DMS 273 treated with DMSO at 0.1 percent for 48 hours (cell line): ENCODE measurements at places on chromosomes 1 and 21.

GRCh38 chr1:177411381-177411780 lies 240.6 kb downstream of the BRINP2 start:
- DNase-seq: no peak

DNA sequence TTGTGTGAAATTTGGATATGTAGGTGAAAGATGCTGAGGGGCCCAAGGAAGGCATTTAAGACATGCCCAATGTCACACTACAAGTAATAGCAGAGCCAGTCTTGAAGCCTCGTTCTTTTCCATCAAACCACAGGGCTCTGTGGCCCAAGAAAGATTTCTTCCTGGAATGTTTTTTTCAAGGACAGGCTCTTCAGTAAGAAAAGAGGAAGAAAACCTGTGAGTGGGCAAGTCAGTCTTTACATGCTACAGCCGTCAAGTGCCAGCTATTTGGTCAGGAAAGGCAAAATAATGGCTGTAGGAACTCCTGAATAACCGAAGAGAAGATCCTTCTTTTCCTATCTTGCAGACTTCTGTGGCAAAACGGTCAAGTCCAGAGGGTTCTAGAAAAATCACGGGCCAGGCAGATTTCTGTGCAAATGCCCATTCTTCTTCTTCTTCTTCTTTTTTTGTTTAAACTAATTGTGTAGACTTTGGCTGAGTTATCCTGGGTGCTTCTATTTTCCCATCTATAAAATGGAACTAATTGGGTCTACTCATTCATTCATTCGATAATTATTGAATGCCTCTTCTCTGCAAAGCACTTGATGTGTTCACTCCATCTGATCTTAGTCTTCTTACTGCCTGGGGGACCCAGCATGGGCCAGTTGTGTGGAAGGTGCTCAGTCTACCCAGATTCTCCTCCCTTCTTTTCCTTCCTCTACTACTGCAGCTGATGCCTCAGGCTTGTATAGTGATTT lies 1.9 kb upstream of the ID3 start:
- no peak for DNase-seq

DNA sequence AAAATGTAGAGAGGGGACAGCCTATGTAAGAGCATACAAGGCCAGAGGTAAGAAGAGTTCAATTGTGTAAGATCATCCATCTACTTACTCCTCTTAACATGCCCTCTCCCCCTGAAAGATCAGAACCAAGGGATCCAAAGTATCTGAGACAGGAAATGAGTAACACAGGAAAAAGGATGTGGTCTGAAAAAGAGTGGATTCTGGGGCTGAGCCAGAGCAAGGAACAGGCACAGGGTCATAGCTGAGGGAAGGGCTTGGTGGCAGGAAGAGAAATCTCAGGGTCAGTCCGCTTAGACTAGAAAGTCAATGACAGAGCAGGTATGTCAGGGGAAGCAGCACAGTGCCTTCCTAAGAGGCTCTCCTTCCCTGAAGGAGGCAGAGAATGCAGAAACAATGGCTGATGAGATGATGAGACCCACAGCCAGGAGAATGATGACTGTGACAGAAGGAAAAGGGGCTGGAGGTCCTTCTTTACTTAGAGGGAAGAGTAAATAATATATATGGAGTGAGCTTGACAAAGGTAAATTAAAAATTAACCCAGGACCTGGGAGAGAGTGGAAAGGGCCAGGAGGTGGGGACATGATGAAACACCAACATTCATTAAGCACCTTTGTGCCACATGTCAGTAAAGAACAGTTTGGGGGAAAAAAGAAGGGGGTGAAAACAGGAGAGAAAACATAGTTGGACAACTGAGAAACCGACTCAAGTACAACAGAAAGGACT lies 26.2 kb upstream of the A3GALT2 start:
- DNase-seq: no peak

DNA sequence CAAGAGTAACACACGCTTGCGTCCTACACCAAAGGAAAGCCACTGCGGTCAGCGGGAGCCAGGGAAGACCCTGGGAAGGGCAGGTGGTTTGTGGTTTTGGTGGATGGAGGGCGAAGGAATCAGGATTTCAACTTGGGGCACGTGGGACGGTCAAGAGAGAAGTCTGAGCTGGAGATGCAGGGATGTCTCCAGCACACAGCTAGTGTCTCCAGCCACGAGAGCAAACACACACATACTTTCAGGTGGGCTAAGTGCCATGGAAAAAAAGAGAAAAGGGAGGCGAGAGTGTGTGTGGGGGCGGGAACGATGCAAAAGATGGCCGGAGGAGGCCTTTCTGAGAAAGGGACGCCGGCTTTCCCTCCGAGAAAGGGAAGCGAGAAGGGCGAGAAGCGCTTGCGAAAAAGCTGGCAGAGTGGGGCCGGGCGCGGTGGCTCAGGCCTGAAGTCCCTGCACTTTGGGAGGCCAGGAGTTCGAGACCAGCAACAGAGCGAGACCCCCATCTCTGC lies 1.4 kb upstream of the SRRM1 start:
- DNase-seq: no peak

DNA sequence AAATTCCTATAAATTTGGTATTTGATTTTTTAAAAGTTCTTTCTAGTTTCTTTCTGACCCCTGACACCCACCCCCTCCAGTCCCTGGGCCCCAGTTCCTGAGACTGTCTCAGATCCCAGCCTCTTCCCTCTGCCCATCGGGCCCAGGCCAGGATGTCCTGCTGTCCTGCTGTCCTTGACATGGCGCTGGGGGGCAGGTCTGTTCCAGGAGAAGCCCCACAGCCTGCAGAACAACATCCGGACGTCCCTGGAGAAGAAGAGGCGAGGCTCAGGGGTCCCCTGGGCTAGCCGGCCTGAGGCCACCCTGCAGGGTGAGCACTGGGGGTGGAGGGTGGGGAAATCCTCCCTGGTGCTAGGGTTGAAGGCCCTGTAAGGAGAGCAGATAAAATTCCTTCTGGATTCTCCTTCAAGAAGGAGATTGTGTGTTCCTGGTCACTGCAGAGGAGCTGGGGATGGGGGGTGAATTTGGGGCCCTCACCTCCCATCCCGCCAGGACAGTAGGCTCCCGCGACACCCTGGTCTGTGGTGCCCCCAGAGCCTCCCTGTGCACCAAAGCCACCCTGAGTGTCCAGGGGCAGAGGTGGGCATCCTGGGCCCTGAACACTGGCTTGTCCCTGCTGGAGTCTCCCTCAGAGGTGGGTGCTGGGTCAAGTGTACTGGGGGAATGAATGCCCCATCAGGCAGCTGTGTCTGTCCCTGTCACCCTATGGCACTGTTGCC lies 45.0 kb downstream of the DISP3 start:
- no peak for DNase-seq

DNA sequence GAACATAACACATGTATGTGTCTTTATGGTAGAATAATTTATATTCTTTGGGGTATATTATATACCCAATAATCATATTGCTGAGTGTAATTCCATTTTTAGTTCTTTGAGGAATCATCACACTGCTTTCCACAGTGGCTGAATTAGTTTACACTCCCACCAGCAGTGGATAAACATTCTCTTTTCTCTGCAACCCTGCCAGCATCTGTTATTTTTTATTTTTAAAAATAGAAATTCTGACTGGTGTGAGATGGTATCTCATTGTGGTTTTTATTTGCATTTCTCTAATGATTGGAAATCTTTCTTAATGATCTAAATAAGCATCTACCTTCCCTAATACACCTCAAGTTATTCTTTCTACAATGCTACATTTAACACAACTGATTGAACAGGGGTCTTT lies 346.2 kb upstream of the LYPLAL1 start:
- DNase-seq: no peak

DNA sequence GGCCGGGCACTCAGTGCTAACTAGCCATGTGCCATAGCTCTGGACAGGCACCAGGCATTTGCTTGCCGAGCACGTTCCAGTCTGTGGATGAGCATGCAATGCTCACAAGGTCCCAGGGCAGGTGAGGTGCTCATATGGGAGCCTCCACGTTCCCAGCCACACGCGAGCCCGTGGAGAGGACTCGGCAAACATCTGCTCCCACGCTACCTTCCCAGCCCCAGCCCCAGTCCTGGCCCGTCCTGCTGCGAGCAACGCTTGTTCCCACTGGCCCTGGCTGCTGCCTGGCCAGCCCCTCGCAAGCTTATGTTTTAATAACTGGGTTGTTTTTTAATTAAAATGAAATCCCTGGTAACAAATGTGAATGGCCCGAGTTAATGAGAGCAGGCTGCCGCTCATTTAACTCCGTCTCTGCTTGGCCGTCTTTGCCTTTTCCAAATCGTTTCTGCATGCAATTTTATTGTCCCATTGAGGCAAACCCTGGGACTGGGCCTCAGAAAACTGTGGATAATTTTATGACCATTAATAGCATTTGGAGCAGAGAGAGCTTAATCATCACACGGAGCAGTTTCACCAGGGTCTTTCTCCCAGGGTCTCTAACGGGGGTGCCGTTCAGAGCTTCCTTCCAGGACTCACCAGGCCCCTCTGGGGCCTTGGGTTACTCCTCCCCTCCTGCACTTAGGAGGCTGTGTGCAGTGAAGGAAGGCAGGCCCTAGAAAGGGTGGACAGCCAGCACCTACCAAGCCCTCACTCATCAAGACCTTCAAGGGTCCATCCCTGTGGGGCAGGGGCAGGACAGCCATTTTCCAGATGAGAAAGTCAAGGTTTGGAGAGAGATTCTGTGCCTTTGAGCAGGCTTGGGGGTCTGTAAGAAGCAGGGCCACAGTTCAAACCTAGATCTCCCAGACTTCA lies 136.8 kb downstream of the GLIS1 start:
- no peak for DNase-seq

DNA sequence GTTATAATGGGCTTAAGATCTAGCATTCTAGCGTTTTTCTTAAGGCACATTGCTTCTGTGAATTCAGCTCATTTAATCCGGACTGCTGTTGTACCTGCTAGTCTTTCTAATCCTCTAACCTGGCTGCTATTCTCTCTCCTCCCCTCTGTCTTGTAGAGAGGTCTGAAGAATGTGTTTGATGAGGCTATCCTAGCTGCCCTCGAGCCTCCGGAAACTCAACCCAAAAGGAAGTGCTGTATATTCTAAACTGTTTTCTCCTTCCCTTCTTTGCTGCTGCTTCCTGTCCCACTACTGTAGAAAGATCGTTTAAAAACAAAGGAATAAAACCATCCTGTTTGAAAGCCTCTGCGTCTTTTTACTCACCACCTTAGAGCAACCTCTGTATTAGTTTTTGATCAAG lies 37.3 kb downstream of the CDC42 start:
- no peak for DNase-seq

GRCh38 chr1:76669624-76670315 lies 197.5 kb upstream of the ST6GALNAC5 start:
- no peak for DNase-seq

GRCh38 chr1:116107371-116107770 lies 3.8 kb upstream of the MAB21L3 start:
- no peak for DNase-seq

DNA sequence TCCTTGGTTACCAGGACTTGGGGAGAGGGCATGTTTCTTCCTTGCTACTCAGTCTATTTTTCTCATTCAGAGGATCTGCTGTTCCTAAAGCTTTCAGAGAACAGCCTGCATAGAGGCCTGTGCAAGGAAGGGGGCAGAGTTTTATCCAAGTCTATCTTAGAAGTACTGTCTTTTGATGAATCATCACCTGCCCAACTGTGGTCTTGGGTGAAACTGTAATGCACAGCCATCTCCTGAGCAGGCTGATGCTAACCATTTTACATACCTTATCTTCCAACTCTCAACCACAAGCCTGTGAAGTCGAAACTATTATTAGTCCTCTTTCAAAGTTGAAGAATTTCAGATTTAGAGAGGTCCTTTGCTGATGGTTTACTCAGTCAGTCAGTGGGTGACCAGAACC lies 368.0 kb downstream of the HHAT start:
- DNase-seq: no peak

- no peak for DNase-seq
Measured at GRCh38 chr21:14888202-14888601, 176.6 kb downstream of the NRIP1 start.
